ENCODE measurements at places on chromosomes 12 and 14.
A peak's percentile ranks its signal among the peaks of the same experiment; 100 is the strongest.

GRCh38 chr12:89082370-89082753 is 269.9 kb downstream of the DUSP6 start:
- DNase-seq = no peak

DNA sequence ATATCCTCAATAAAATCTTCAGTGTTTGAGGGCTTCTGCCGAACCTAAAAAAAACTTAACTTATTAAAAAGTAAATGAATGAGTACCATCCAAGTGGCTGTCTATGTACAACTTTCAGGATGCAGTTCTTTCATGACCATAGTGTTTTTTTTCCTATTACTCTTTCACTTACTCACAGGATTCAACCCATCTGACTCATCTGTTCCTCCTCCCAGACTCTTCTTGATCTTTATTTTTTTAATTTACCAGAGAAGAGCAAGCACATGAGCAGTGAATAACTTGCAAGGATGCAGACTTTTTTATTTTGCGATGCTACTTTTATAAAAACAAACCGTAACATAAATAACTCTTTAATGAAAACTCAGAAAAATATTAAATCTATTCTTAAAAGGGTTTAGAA is 24.5 kb downstream of the RECQL start:
- no peak for DNase-seq

- DNase-seq = no peak
Measured at GRCh38 chr14:104442107-104442551, 137.4 kb upstream of the C14orf180 start.

DNA sequence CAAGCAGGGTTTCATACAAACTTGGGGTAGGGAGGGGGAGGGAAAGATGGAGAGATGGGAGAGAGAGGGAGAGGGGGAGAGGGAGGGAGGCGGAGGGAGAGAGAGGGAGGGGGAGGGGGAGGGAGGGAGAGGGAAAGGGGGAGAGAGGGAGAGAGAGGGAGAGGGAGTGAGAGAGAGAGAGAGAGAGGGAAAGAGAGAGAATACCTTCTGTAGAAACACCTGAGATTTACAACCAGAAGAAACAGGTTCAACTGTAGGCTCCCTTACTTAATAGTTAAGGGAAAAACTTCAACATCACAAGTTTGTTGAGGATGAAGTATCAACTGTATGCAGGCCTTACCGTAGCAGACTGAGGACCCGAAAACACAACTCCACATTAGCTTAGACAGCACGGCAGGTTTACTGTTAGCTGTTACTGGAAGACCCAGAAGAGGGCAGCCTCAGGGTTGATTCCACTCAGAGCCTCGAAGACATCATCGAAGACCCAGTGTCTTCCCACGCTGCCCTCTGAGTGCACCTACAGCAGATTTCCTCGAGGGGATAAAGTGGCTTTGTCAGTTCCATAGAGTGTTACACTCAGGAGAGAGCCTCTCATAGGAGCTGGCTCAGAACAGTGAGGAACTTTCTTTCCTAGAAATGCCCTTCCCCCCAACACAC is 72.4 kb downstream of the NT5DC3 start:
- no peak for DNase-seq

- no peak for DNase-seq
Measured at GRCh38 chr12:93749515-93749914, 72.3 kb downstream of the CRADD start.

DNA sequence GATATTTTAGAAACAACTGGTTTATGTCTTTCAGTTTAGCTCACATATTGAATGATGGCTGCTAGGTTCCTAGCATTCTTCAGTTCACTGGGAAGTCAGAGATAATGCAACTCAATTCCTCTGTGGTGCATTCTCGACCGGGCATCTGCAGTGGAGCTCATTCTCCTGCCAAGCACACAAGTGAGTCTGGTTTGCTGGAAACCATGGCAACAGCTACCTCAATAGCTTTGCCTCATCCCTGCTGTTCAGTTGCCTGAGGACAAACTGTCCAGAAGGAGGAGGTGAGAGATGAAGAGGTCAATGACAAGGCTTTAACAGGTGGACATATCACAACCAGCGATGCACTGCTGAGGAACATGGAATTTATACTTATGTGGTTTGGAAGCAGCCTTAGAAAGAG is 816.9 kb downstream of the AACS start:
- DNase-seq = no peak

DNA sequence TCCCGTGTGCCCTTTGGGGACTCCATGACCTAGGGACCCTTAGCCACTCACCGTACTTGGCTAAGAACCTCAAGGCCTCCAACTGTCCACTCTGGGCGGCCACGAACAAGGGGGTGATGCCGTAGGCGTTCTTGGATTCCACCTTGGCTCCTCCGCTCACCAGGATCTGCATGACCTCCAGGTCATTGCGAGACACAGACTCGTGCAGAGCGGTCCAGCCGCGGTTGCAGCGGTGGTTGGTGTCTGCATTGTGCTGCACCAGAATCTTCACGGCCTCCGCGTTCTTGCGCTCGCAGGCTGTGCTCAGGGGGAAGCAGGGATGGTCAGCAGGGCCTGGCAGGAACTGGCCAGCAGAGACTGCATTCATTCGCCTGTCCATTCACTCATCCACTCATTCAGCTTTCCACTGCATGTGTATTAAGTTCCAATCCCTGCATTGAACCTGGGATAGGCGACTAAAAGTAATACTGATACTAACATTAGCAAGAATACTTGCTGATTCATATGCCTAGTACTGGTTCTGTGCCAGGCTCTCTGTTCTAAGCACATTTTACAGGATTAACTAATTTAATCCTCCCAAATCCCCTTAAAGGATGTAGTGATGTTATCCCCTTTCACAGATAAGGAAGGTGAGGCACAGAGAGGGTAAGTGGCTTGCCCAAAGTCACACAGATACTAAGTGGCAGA is 23.9 kb downstream of the FAM181A start:
- DNase-seq = no peak

- DNase-seq = no peak
Measured at GRCh38 chr12:120748242-120748641, 22.6 kb downstream of the ACADS start.

DNA sequence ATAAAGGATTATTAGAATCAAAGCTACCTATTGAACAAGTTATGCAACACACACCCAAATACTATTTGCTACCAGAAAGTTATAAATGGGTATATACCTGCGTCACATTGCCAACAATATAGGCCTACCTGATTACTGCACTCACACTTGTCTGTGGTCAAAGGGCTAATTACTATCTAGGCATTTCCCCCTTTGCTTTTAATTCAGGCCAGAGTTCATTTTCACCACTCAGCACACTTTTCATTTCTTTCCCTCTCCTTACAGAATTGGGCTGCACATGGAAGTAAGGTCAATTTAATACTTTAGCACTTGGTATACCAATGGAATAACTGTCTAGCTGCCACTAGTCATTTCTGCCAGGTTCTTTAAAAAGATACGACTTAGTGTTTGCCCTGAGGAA is 1.7 kb downstream of the SOS2 start:
- no peak for DNase-seq

GRCh38 chr12:68792952-68793351 is 15.0 kb upstream of the MDM2 start:
- peak; percentile 49 for DNase-seq

GRCh38 chr14:25484235-25484634 is 434.3 kb upstream of the STXBP6 start:
- no peak for DNase-seq
